Stimulated activated naive CD4-positive, alpha-beta T cell (primary cell): ENCODE measurements at places on chromosomes 12 and 14.

DNA sequence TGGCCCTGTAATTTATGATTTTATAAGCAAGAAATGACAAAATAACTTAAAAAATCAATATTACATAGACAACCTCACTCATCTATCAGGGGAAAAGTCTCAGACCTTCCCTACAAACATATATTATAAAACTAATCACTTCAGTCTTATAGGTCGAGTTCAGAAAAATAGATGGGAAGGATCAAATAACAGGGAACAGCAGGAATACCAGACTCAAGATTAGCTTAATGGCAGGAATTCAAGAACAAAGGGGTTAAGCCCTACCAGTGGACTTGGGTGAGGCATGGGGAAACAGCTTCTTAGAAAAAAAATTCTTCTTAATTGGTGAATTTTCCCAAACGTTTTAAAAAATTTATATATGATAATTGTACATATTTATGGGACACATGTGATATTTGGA, 51.6 kb upstream of the CRY1 start:
- no peak for DNase-seq

- DNase-seq, result no peak
These were observed 227.4 kb upstream of the PWP1 start for GRCh38 chr12:107458163-107458562.

DNA sequence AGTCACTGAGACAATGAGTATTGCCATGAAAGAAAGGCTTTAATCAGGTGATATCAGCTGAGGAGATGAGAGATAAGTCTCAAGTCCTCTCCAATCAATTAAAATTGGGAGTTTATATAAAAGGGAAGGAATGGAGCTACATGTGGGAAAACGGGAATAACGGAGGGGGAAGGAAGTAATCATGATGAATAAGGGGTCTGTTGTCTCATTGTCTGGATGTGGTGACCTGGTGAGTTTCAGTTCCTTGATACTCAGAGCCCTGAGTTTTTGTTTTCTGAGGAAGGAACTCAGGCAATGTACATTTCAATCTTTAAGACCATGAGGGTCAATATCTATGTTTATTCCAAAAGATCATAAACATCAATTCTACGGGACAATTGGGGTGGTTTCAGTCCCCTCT, 198.8 kb downstream of the KITLG start:
- no peak for DNase-seq

- DNase-seq, result no peak
These were observed 141.3 kb downstream of the KLHL28 start for GRCh38 chr14:44820230-44820964.

- DNase-seq, result no peak
These were observed 544 bp downstream of the ABCD4 start for GRCh38 chr14:74302152-74302628.

DNA sequence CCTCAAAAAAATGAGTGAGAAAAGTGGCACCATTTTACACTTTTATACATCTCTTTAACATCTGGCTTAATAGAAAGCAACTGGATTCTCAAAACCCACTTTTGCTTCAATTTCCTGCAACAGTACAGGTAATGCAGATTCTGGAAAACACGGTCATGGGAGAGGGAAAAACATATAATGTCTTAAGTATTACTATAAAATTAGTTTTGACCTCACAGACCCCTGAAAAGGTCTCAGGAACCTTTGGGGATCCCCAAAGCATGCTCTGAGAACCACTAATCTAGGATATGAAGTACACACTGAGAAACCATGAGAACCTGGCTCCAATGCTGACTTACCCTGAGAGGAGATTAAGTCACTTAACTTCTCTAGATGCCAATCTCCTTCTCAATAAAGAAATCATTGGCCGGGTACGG, 64.7 kb downstream of the PPP2R5E start:
- no peak for DNase-seq

DNA sequence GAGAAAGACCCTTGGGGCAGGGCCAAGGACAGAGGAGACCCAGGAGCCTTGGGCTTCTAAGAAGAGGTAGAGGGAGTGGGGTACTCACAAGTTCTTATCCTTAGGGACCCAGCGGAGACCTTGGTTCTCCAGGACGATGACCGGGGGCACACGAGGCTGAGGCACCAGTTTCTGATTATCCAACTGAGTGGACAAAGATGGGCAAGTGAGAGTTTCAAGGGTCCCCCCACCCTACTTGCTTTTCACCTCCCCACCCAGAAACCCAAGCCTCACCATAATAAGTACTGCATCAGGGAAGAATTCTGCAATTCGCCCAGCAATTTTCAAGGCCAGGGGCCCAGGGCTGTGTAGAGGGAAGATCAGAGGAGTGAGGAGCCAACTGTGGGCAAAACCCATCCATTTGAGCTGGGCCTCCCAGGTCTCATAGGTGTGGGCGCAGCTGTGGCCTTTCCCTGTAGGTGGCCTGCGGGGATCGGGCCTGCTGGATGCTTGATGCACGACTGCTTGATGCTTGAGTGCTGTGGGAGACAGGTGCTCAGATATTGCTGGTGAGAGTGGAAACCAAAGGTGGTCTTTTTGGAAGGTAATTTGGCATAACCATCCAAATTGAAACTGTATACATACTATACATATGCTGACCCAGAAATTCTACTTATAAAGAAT, 2.0 kb downstream of the EMC9 start:
- DNase-seq, result no peak

DNA sequence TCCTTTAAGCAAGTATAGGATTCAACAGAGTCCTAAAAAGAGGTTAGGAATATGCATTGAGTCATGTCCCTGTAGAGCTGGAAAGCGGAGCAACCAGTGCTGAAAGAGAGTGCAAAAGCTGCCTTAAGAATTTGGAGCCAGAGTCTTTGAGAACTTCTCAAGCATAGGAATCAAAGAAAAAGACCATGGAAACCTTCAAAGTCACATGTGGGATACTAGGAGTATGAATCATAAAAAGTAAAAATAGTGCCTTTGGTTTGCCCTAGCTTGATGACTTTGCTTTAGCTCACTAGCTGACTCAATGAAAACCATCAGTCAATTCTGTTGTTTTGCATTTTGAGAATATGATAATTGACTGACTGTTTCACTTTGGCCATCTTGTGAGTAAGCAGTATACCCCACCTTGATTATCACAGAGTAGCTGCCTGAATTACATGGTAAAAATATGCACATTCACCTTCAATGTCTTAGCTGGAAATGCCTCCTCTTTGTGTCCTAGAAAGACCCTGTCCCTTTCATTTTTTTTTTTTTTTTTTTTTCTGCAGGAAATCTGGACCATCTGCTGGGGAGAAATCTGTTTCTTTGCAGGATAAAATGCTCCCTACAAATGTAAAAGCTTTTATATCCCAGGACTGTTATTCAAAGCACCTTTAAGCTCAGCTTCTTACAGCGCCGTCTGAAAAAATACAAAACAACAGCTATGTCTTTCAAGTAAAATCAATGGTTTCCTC, 248.6 kb upstream of the KRR1 start:
- DNase-seq, result no peak

DNA sequence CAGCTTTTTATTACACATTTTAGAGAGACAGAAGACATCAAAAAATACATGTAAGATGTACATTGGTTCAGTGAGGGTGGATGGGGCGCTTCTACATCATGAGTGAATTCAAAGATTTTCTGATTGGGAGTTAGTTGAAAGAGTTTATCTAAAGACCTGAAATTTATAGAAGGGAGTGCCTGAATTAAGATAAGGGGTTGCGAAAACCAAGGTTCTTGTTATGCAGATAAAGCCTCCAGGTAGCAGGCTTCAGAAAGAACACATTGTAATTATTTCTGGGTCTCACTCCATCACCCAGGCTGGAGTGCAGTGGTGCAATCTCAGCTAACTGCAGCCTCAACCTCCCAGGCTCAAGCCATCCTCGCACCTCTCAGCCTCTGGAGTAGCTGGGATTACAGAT, 26.2 kb upstream of the TMPO start:
- no peak for DNase-seq

- no peak for DNase-seq
These were observed 120.0 kb downstream of the OTOGL start for GRCh38 chr12:80219345-80219744.
